ENCODE measurements at places on chromosomes 6 and 20.

DNA sequence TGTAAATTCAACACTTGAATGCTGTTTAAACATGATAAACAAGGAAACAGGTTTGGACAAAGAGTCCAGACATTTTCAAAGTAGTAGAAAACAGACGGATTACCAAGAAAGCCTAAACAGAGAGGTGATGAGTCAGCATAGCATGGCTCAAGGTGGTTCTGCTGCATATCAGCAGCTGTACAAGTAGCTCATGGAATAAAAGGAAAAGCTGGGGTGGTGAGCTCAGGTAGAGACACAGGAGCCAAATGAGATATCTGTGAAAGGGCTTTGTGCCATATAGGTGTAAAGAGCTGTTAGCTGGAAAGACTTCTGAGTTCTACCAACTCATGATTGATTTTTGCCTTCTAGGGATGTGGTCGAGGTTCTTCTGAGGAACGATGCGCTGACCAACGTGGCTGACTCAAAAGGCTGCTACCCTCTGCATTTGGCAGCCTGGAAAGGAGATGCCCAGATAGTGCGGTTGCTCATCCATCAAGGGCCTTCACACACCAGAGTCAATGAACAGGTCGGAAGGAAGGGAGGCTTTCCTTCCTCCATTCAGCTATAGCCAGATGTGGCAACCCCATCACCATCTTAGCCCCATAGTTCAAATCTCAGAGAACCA is 80.7 kb downstream of the ANKS1A start:
- DNase-seq: no peak

GRCh38 chr6:29097803-29098202 is 1.5 kb upstream of the OR2J1 start:
- DNase-seq: no peak

DNA sequence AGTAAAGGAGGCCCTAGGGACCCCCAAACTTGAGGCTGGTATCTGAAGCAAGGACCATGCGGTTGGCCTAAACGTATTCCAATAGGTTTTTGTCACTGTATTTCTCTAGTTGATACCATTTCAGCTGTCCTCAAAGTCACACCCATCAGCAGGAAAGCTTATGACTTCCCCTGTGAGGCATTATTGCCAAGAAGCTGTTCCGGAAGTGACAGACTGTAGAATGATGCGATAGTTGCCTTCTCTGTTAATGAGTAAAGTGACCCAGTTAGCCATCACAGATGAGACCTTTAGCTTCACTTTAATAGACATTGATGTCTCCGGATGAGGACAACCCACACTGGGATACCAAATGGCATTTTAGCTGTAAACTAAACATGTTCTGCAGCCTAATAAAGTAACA is 147.9 kb downstream of the RNGTT start:
- no peak for DNase-seq

- DNase-seq: no peak
Observed at GRCh38 chr20:23037017-23037481, 1.9 kb downstream of the SSTR4 start.

GRCh38 chr6:166556336-166556735 is 30.1 kb downstream of the RAMACL start:
- no peak for DNase-seq

DNA sequence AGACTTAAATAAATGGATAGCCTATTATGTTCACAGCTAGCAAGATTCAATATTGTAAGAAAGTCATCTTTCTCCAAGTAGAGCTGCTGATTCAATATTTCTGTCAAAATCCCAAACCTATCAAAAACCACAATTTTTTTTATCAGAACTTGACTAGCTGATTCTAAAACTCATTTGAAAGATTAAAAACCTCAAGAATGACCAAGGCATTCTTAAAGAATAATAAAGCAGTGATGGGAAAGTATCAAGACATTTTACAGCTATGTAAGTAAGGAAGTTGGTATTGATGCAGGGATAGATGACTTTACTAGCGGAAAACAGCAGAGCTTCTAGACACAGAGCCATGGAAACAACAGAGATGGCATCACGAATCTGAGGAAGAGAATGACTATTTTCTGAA is 64.7 kb downstream of the SAMD3 start:
- no peak for DNase-seq

DNA sequence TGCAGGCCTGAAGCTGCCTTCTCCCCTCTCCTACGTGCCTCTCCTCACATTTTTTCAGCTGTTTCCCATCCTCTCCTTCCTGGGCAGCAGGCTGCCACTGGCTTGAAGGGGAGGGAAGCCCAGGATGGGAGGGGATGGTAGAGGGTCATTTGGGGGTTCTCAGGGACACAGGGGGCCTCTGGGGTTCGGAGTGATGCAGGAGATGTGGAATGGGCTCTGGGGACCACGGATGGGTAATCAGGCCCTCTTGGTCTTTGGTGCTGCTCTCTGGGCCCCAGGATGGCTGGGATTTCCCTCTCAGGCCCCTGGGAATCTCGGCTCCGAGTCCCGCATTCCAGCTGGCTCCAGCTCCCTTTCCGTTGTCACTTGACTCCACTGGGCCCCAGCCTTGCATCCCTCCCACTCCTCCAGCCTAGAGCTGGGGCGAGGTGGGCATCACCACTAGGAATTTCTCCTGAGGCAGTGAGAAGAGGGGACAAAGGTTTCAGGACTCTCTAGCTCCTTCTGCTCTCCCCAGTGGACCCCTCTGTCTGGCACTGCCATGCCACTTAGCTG is 2.0 kb upstream of the DDR1 start:
- DNase-seq: no peak

DNA sequence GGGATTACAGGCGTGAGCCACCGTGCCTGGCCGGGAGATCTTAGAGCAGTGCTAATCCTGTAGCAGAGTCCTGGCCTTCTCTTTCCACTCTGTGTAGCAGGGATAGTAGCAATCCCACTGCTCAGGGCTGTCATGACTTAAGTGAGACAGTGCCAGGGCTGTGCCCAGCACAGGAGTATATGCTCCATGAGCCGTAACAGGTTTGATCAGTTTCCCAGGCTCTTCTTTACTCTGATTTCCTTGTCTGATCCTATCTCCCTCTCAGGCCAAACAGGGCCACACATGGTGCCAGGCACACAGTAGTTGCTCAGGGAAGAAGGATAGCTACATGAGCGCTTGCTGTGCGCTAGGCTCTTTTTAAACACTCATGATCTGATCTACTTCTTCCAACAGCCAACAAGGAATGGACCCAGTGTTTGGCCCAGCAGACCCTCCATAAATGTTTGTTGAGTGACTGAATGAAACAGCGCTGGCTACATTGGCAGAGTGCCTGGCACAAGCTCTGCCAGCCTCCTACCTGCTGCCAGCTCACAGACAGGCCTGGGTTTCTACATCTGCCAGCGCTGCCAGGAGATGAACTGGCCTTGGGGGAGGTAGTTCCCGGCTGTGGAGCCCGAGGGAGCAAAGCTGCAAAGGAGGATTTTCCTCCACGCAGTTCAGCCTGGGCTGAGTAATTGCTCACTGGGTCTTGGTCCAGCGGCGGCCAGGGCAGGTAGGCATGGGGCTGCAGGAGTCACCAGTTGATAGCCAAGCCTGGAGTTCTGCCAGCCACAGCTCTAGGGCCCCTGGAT is 36.9 kb downstream of the SNAI1 start:
- DNase-seq: no peak

DNA sequence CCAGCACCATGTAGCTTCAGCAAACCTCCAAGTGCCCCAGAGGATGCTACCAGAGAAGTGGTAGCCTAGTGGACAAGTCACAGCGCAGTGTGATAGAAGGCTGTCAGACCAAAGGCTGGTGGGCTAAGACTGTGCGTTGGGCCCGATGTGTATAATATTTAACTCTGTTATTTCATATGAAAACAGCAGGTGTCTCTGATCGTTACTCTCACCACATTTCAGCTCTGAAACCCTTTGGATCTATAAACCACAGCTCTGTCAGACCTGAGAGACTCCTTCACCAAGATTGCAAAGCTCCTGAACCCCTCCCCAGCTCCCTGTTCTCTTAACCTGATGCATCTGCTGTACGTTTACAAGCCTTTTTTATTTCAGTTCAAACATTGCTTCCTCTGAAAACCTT is 43.8 kb downstream of the ISM1 start:
- DNase-seq: no peak

Measured in NCI-H524 treated with DMSO at 0.1 percent for 48 hours (cell line).